Upper lobe of left lung (tissue), 6 donors: ENCODE measurements at places on chromosomes 5 and 9. TPM values are rescaled to one million over a fixed set of nuclear protein-coding genes. Genes with fewer than 3 reads are reported as not detected.
A peak's percentile ranks its signal among the peaks of the same experiment; 100 is the strongest.

The INSL6 gene
- not detected for total RNA-seq

The GABRA1 gene
- not detected for total RNA-seq

The GMCL2 gene
- total RNA-seq, result not detected

The SOX30 gene
- not detected for total RNA-seq

The CAMSAP1 gene
- total RNA-seq, result 38.8 TPM

The CATSPER3 gene
- 0.67 TPM for total RNA-seq

The POC5 gene
- 9.1 TPM for total RNA-seq

DNA sequence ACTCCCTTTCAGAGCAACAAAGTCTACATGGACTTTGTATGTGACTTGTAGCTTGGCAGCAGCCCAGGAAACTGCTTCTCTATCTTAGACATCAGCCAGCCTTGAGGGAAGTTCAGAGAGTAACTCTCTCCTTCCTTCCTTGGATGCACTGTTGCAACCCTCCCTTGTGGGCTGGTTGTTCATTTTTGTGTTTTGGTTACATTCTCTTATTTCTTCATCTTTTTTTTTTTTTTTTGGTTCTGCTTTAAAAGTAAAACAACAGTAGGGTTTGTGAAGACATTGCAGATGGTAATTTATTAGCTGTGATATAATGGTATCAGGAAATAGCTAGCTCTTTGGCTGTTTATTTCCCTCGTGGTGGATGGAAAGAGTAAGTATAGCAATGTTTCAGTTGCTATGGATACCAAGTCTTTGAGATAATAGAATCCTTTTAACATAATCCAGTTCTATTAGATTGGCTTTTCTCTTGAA lies 97.9 kb upstream of the MAMDC2 start:
- no peaks in the 10 kb centered on the region for H3K4me1 ChIP-seq
- H3K27ac ChIP-seq, result no peak overlapping the region
- H3K27me3 ChIP-seq, result no peaks in the 10 kb centered on the region
- H3K4me3 ChIP-seq, result no peak overlapping the region

DNA sequence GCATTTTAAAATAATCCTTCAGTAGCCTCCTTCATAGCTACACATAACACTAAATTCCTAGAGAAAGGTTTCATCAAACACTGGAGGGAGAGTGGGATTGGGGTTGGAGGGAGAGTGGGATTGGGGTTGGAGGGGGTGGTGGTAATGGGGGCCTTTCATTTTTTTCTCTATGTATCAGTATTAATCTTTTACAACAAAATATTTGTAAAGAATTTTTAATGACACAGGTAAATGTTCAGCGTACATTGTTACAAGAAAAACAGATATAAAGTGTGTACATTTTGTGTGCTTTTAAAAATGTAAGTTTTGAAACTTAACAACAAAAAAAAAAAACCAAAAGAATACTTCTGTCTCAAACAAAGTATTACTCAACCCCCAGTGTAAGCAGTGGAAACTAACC lies 266.4 kb downstream of the DENND1A start:
- no peak for DNase-seq
- no peaks in the 10 kb centered on the region for H3K4me1 ChIP-seq
- no peak overlapping the region for H3K27ac ChIP-seq

- H3K4me3 ChIP-seq, result no peak overlapping the region
- no peaks in the 10 kb centered on the region for H3K36me3 ChIP-seq
- no peaks in the 10 kb centered on the region for H3K27me3 ChIP-seq
Observed at GRCh38 chr5:103410172-103410571, 151.6 kb downstream of the MACIR start.

DNA sequence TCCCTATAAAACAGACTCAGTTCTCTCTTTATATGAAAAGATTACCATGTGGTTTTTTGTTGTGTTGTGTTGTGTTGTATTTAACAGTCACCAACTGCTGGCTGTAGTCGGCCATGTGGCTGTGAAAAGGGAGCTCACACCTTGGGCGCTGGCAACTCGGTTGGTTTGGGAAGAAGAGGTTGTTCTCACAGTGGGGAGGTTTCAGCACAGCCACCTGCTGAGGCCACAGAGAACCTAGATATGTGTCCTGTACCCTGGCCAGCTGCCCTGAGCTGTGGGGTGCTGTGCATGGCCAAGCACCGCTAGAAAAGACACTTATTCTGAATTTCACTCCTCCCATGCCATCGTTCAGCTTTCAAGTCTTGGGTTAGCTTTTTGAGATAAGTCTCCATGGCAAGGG lies 58.8 kb downstream of the SYK start:
- no peak overlapping the region for H3K27ac ChIP-seq
- no peaks in the 10 kb centered on the region for H3K4me1 ChIP-seq
- DNase-seq, result no peak

GRCh38 chr5:58322453-58322852 lies 137.4 kb downstream of the PLK2 start:
- no peak for DNase-seq
- H3K4me1 ChIP-seq, result no peaks in the 10 kb centered on the region
- H3K36me3 ChIP-seq, result no peaks in the 10 kb centered on the region
- no peak overlapping the region for H3K27ac ChIP-seq
- no peaks in the 10 kb centered on the region for H3K27me3 ChIP-seq

- DNase-seq, result no peak
- H3K27me3 ChIP-seq, result no peaks in the 10 kb centered on the region
- no peaks in the 10 kb centered on the region for H3K4me1 ChIP-seq
- no peak overlapping the region for H3K27ac ChIP-seq
- no peaks in the 10 kb centered on the region for H3K36me3 ChIP-seq
- H3K4me3 ChIP-seq, result no peak overlapping the region
Observed at GRCh38 chr5:106288979-106289378, 1381.8 kb downstream of the EFNA5 start.

DNA sequence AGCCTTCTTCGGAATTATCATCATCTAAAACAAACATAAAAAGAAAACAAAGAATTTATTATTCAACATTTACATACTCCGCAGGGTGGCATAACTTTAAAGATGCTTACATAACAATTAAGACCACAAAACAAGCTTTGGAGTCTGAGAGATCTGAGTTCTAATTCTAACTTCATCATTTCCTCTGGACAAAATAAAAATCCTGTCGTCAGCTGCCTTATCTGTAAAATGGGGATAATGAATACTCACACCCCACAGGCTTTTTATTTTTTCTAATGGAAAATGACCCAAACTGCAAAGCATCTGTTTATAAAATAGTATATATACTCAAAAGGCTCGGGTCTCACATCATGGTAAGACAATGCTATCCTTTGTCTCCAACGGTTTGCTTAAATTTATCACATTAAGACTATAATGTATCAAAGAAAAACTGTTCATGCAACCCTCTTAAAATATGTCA lies 4.3 kb downstream of the ARRDC3 start:
- H3K27ac ChIP-seq, result peak overlapping the region; percentile 99
- DNase-seq, result no peak
- H3K4me3 ChIP-seq, result peak overlapping the region; percentile 70
- H3K36me3 ChIP-seq, result peaks cover 20% of the 10 kb centered on the region

DNA sequence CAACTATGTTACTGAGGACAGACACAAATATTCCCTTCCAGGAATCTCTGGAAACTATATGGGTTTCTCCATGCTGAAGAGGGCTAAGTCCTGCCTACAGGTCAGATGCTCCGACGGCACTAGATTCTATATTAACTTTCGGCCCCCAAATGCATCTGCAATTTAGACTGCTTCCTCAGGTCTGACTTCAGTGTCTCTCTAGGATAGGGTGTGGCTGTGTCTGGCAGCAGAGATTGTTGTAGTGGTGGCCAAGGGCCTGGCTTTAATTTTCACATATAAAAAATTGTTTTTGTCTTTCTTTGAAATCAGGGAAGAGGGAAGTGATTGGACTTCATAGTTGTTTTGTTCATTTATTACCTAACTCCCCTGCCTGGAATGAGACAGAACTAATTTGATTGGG lies 101.8 kb downstream of the PJA2 start:
- H3K36me3 ChIP-seq, result no peaks in the 10 kb centered on the region
- H3K4me3 ChIP-seq, result no peak overlapping the region
- DNase-seq, result no peak
- H3K4me1 ChIP-seq, result no peaks in the 10 kb centered on the region

GRCh38 chr9:24572406-24572805 lies 26.7 kb upstream of the IZUMO3 start:
- H3K27me3 ChIP-seq, result no peaks in the 10 kb centered on the region
- no peak overlapping the region for H3K27ac ChIP-seq
- H3K4me1 ChIP-seq, result no peaks in the 10 kb centered on the region
- H3K4me3 ChIP-seq, result no peak overlapping the region
- no peak for DNase-seq
- H3K36me3 ChIP-seq, result no peaks in the 10 kb centered on the region

- no peak overlapping the region for H3K4me3 ChIP-seq
- H3K4me1 ChIP-seq, result no peaks in the 10 kb centered on the region
- peaks cover 95% of the 10 kb centered on the region for H3K36me3 ChIP-seq
- H3K27me3 ChIP-seq, result no peaks in the 10 kb centered on the region
- DNase-seq, result no peak
Observed at GRCh38 chr5:87383216-87383615, 29.5 kb downstream of the CCNH start.

DNA sequence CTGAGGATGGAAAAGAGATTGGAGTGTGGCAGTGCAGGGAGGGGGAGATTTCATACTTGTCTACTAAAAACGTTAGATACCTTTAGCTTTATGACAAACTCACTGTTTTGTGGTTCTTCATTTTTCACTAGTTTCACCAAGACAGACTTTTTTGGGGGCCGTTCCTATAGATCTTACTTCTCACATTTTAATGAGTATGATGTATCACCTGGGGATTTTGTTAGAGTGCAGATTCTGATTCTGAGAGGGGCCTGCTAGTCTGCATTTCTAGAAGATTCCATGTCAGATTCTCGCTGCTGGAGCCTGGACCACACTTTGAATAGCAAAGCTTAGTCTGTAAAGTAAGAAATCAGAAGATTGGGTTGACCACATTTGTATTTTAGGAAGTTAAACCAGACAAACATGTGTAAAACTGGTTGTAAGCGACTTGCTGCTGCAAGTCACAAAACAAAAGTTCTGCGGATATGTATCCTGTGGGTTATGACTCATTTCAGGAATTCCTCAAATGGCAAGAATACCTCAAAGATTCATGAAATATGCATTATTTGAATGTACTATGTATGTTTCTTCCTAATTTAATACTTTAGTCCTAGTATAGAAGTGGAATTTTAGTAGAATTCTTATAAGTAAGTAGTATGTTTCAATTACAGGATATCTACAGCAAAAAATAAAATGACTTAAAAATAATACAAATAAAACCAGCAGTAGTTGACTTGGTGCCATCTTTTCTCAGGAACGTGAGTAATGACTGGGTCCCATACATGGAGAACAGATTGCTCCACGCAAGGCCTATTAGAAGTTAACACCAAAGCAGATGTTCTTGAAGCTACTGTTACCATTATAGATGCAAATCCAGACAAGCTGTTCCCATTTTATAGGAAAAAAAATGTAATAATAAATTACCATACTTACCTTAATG lies 27.8 kb downstream of the NFIL3 start:
- no peaks in the 10 kb centered on the region for H3K36me3 ChIP-seq
- no peak overlapping the region for H3K27ac ChIP-seq
- DNase-seq, result no peak
- H3K4me1 ChIP-seq, result no peaks in the 10 kb centered on the region
- H3K27me3 ChIP-seq, result no peaks in the 10 kb centered on the region
- H3K4me3 ChIP-seq, result no peak overlapping the region

- DNase-seq, result no peak
- no peak overlapping the region for H3K4me3 ChIP-seq
- H3K27ac ChIP-seq, result no peak overlapping the region
Observed at GRCh38 chr9:673264-673965, 168.1 kb upstream of the DMRT1 start.

DNA sequence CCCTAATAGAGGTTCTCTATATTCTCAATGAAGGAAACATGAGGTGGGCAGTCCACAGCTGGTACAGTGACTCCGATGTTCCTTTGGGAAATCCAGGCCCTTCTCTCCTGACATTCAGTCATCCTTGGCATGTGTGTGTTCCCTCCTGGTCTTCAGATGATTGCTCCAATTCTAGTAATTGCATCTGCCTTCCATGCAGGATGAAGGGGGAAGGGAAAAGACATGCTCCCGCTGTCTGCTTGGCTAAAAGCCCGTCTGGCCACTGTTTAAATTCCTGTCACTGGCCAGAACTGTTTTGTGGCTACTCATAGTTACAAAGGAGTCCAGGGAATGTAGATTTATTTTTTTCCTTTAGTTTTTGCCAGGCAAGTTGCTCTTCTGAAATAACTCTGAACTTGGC lies 65.0 kb downstream of the MAST4 start:
- no peaks in the 10 kb centered on the region for H3K27me3 ChIP-seq
- DNase-seq, result no peak
- no peak overlapping the region for H3K27ac ChIP-seq
- H3K4me1 ChIP-seq, result no peaks in the 10 kb centered on the region
- H3K36me3 ChIP-seq, result no peaks in the 10 kb centered on the region
- H3K4me3 ChIP-seq, result no peak overlapping the region

GRCh38 chr5:79333852-79334557 lies 98.1 kb downstream of the JMY start:
- H3K4me3 ChIP-seq, result no peak overlapping the region
- no peaks in the 10 kb centered on the region for H3K27me3 ChIP-seq
- no peak overlapping the region for H3K27ac ChIP-seq
- no peaks in the 10 kb centered on the region for H3K4me1 ChIP-seq

- DNase-seq, result no peak
- no peak overlapping the region for H3K27ac ChIP-seq
- no peaks in the 10 kb centered on the region for H3K27me3 ChIP-seq
- no peaks in the 10 kb centered on the region for H3K36me3 ChIP-seq
Observed at GRCh38 chr9:103215197-103215596, 220.1 kb downstream of the CYLC2 start.

DNA sequence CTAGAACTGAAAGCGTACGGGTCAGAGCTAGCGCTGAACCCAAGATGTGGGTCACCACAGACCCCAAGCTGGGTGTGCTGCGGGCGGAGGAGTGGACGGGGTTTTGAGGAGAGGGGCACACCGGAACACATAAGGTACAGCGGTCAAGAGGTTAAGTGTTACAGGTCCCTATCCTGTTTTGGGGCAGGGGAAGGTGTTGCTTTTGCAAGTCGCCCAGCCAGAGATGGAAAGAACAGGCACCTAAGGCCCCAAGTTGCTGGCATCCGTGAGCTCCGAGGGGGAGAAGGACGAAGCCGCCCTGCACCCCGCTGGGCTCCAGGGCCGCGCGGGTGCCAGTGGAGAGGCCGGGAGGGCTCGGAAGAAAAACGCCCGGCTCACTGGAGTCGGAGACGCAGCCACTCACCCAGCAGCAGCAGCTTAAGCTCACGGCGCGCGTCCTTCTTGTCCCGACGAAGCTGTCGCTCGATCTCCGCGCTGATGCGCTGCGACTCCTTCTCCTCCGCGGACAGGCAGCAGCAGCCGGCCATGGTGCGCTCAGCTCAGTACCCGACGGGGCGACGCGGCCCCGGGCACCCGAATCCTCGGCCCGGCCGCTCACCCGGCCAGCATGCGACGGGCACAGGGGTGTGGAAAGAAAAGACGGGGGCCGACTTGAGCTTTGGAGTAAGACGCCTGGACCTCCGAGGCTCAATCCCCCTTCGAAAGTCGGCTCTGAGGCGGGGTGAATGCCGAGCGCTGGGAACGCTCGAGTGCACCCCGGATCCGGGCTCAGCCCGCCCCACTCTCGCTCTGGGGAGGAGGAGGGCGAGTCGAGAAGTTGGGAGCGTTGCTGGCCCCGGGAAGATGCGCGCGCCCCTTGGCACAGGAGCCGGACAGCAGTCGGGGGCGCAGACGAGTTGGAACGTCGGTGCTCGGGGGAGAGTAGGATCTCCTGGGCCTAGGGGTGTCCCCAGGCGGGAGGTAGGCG lies 572 bp downstream of the GNA14 start:
- no peaks in the 10 kb centered on the region for H3K36me3 ChIP-seq
- peak; percentile 86 for DNase-seq
- H3K27ac ChIP-seq, result peak overlapping the region; percentile 79
- peaks cover 13% of the 10 kb centered on the region for H3K4me1 ChIP-seq
- no peaks in the 10 kb centered on the region for H3K27me3 ChIP-seq
